ENCODE measurements at places on chromosomes 16 and 17. TPM values are rescaled to one million over a fixed set of nuclear protein-coding genes. Genes with fewer than 3 reads are reported as not detected.
A peak's percentile ranks its signal among the peaks of the same experiment; 100 is the strongest.

Gene UMOD
- total RNA-seq = not detected

- peaks cover 10% of the 10 kb centered on the region for H3K4me1 ChIP-seq
- no peak overlapping the region for H3K4me3 ChIP-seq
- H3K27ac ChIP-seq = no peak overlapping the region
- no peaks in the 10 kb centered on the region for H3K36me3 ChIP-seq
- DNase-seq = no peak
These were observed 101.7 kb downstream of the RPTOR start for GRCh38 chr17:80646328-80646727.

DNA sequence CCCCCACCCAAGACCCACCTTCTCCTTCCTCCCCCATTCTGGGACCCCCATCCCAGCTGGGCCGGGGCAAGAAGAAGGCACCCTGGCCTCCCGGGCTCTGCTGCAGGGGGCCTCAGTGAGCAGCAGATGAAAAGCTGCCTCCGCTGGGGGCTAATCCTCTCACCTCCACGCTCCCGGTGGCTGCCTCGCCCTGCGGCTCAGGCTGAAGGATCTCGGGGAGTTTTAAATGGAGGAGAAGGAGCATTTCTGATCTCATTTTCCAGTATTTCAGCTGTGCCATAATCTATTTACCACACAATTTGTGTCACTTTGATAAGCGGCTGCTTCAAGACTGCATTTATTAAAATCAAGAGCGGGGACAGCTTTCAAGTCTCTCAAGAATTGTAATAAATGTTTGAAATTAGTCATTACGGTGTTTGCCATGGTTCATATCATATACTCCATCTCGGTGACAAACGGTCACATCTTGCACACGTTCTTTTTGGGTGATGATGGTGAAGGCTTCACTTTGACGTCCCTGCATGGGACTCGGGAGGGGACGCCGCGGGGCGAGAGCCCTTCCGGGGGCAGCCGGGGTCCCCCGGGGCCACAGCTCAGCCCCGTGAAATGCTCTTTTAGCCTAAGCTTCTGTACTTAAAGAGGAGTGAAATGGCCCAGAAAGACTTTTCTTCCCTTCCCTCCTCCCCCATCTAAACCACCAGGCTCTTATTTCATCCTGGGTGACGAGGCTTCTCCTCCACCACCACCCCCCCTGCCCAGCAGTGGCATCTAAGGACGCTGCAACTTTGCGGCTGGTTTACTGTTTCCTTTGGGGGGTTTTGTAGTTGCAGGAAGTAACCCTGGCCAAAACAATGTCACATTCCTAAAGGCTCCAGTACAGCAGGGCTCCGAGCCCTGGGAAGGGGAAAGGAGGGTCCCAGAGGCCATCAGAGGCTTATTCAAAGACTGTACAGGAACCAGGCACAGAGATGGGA lies 313.1 kb upstream of the TNRC6C start:
- DNase-seq = no peak
- H3K4me3 ChIP-seq = no peak overlapping the region
- no peaks in the 10 kb centered on the region for H3K36me3 ChIP-seq
- no peak overlapping the region for H3K27ac ChIP-seq

GRCh38 chr16:5461141-5461540 lies 363.5 kb upstream of the EEF2KMT start:
- no peak for DNase-seq
- H3K4me3 ChIP-seq = no peak overlapping the region
- H3K4me1 ChIP-seq = peaks cover 9% of the 10 kb centered on the region
- no peaks in the 10 kb centered on the region for H3K36me3 ChIP-seq
- no peaks in the 10 kb centered on the region for H3K27me3 ChIP-seq

DNA sequence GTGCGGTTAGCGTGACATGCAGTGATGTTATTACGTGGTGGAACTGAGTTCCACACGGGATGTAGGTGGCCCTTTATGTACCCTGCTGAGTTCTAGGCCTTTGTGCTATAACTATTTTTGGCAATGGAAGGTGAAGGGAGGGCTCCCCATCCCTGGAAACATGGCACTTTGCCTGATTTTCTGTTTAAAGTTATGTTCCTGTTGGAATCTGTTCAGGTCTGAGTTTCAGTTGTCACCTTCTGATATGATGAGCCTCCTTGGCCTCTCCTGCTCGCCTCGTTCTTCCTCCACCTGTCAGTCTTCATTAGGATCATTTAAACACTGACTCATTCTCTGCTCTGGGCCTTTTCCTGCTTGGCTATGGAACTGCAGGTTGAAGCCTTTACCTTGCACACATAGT lies 200.6 kb downstream of the FTO start:
- H3K4me1 ChIP-seq = no peaks in the 10 kb centered on the region
- no peaks in the 10 kb centered on the region for H3K36me3 ChIP-seq
- no peaks in the 10 kb centered on the region for H3K27me3 ChIP-seq
- H3K4me3 ChIP-seq = no peak overlapping the region
- DNase-seq = no peak

DNA sequence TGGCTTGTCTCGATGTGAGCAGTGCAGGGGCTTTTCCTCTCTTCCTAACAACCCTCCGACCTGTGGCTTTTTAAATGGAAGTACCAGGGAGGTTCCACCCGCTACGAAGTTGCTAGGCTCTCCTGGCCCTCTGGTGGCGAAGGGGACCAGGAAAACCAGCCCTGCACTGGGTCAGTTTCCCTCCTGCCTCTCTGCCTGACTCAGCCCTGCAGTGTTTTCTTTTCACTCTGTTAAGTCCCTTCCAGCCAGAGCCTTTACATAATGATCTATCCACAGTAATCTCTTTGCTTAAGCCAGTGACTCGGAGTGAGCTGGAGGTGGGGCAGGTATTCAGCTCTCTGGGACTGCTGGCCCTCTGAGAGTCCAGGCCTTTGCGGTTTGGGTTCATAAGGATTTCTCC lies 331.3 kb upstream of the EEF2KMT start:
- no peak overlapping the region for H3K4me3 ChIP-seq
- H3K36me3 ChIP-seq = no peaks in the 10 kb centered on the region
- H3K27ac ChIP-seq = no peak overlapping the region
- no peaks in the 10 kb centered on the region for H3K27me3 ChIP-seq
- H3K4me1 ChIP-seq = peaks cover 8% of the 10 kb centered on the region

- H3K4me1 ChIP-seq = 0 out of 2 replicates have a peak, but pooled peaks cover 2% of the 10 kb centered on the region
- H3K36me3 ChIP-seq = no peaks in the 10 kb centered on the region
- no peak for DNase-seq
These were observed 558 bp downstream of the PEX12 start for GRCh38 chr17:35577830-35578196.

DNA sequence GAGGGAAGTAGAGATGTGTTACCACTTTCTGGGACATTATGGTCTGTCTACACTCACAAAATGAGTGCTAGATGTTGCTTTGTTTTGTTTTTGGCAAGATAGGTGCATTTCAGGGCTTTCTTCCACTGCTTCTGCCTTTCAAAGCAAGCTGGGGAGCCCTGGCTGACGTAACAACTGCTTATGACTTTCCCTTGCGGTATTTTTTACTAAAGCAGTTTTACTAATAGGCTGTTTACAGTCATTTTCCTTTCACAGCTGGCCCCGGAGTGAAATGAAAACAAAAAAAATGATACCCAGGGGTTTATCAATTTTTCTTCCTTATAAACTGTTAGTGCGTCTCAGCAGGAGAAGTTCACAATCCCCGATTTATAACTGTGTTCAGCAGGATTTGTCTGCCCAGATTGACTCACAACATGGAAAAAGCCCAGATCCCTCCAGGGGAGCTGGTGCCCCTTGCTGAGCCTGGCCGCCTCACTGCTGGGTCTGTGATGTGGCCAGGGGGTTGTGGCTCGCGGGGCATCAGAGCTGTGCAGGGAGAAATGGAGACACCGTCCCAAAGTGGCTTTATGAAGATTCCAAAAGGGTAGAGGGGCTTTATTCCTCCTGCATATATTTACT lies 184.4 kb upstream of the HS3ST3A1 start:
- no peaks in the 10 kb centered on the region for H3K36me3 ChIP-seq
- H3K4me3 ChIP-seq = no peak overlapping the region
- no peak for DNase-seq
- H3K27ac ChIP-seq = no peak overlapping the region
- H3K4me1 ChIP-seq = no peaks in the 10 kb centered on the region
- H3K27me3 ChIP-seq = no peaks in the 10 kb centered on the region

Gene SLFN13
- 27.5 TPM for total RNA-seq

DNA sequence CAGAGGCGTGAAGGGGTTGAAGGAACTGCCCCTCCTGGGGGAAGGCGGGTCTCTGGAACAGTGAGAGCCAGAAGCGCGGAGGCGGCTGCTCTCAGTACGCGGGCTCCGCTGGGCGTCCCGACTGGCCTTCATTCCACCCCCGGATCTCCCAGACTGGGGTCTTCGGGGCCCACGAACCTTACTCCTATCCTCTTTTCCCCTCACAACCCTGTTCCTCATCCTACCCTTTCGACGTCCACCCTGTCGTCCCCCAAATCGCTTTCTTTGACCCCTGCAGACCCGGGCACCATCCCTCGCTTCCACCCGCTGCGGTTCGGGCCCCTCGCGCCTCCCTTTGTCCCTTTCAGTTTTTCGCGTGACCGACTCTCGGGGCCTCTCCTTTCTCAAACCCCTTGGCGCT lies 2114.6 kb downstream of the TP53TG3F start:
- no peak for DNase-seq
- H3K36me3 ChIP-seq = peaks cover 7% of the 10 kb centered on the region
- no peaks in the 10 kb centered on the region for H3K4me1 ChIP-seq
- no peaks in the 10 kb centered on the region for H3K27me3 ChIP-seq

DNA sequence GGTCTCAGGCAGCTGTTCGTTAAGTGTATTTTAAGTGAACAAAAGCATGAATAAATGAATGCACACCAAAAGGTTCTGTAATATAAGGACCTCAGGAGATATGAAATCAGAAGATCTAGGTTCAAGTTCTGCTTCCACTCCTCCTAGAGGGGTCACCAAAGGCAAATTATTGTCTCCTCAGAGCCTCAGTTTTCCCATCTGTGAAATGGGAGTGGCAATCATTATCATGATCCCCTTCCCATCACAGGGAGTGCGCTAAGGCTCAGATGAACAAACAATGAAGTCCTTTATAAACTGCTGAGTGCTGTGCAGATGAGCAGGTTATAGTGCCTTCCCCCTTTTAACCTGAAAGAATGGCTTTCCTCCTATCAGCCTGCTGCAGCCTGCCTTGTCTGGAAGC lies 248.3 kb upstream of the C16orf82 start:
- H3K4me1 ChIP-seq = no peaks in the 10 kb centered on the region
- H3K4me3 ChIP-seq = no peak overlapping the region
- no peak overlapping the region for H3K27ac ChIP-seq

- H3K4me1 ChIP-seq = no peaks in the 10 kb centered on the region
- DNase-seq = no peak
- no peak overlapping the region for H3K4me3 ChIP-seq
- no peaks in the 10 kb centered on the region for H3K36me3 ChIP-seq
- no peaks in the 10 kb centered on the region for H3K27me3 ChIP-seq
- no peak overlapping the region for H3K27ac ChIP-seq
These were observed 102.0 kb downstream of the CACNG3 start for GRCh38 chr16:24358117-24358516.

GRCh38 chr17:29625037-29625750 lies 2.5 kb upstream of the CORO6 start:
- DNase-seq = no peak
- peaks cover 21% of the 10 kb centered on the region for H3K27me3 ChIP-seq
- H3K27ac ChIP-seq = no peak overlapping the region
- H3K36me3 ChIP-seq = no peaks in the 10 kb centered on the region

- H3K36me3 ChIP-seq = no peaks in the 10 kb centered on the region
- H3K4me1 ChIP-seq = peaks cover 3% of the 10 kb centered on the region
These were observed 11.8 kb upstream of the MLYCD start for GRCh38 chr16:83887080-83887479.

DNA sequence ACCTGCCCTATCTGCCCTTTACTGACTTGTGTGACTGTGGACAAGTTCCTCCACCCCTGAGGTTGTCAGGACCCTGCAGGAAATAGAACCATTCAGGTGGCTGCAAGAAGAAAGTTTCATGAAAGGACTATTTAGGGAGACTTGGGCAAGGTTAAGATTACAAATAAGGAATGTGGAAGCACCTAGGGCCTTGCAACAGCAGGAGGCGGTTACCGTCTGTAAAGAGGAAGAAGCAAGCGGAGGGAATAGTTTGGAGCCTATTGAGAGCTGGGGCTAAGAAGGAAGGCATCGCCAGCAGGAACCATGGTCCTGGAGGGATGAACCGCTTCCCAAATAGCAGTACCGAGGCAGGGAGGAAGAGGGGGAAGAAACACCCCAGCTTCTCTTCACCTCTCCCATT lies 132.4 kb downstream of the PRKCB start:
- DNase-seq = no peak
- H3K4me3 ChIP-seq = no peak overlapping the region
- H3K27me3 ChIP-seq = no peaks in the 10 kb centered on the region
- H3K4me1 ChIP-seq = no peaks in the 10 kb centered on the region
- no peak overlapping the region for H3K27ac ChIP-seq
- no peaks in the 10 kb centered on the region for H3K36me3 ChIP-seq

DNA sequence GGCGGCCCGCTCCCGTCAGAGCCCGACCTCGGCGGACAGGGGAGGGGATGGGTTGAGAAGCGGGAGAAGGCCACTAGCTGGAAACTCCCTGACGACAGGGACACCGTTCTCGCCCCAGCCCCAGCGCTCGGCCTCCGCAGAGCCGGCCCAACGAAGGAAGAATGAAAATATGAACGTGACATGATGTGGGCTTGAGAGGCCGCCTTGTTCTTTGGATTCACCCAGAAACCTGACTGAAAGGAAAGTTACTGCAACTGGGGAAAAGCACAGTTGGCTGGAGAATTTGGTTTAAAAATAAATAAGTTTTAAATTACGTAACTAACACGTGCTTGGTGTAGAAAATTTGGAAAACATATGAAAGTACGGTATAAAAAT lies 21.1 kb downstream of the NPTX1 start:
- peak overlapping the region; percentile 63 for H3K27ac ChIP-seq
- H3K4me3 ChIP-seq = peak overlapping the region; percentile 56
- H3K36me3 ChIP-seq = no peaks in the 10 kb centered on the region
- H3K27me3 ChIP-seq = peaks cover 10% of the 10 kb centered on the region
- H3K4me1 ChIP-seq = no peaks in the 10 kb centered on the region

GRCh38 chr17:37338847-37339246 lies 36.9 kb upstream of the C17orf78 start:
- no peak for DNase-seq
- peaks cover 7% of the 10 kb centered on the region for H3K4me1 ChIP-seq
- H3K27ac ChIP-seq = no peak overlapping the region

GRCh38 chr16:84746875-84747274 lies 47.1 kb downstream of the USP10 start:
- H3K27ac ChIP-seq = no peak overlapping the region
- H3K27me3 ChIP-seq = no peaks in the 10 kb centered on the region
- DNase-seq = no peak
- no peaks in the 10 kb centered on the region for H3K4me1 ChIP-seq
- H3K36me3 ChIP-seq = peaks cover 17% of the 10 kb centered on the region
